ENCODE measurements at places on chromosomes 1 and 21. TPM values are rescaled to one million over a fixed set of nuclear protein-coding genes. Genes with fewer than 3 reads are reported as not detected.

Gene ANKRD65
- total RNA-seq, result 0.05 TPM

Gene CACNA1S
- total RNA-seq, result not detected

Gene PLXNA2
- total RNA-seq, result 4.6 TPM

Gene AGMAT
- 7.8 TPM for total RNA-seq

Gene F13B
- total RNA-seq, result not detected

Gene MAPKAPK2
- 108 TPM for total RNA-seq

Gene SERTAD4
- total RNA-seq, result 1.1 TPM

Gene LBR
- 51.1 TPM for total RNA-seq

Gene NOC2L
- 88.9 TPM for total RNA-seq

All from A549 treated with dexamethasone at 1 μM for 4 hours (cell line).